ENCODE measurements at places on chromosomes 13 and 19. TPM values are rescaled to one million over a fixed set of nuclear protein-coding genes. Genes with fewer than 3 reads are reported as not detected.
A peak's percentile ranks its signal among the peaks of the same experiment; 100 is the strongest.

DNA sequence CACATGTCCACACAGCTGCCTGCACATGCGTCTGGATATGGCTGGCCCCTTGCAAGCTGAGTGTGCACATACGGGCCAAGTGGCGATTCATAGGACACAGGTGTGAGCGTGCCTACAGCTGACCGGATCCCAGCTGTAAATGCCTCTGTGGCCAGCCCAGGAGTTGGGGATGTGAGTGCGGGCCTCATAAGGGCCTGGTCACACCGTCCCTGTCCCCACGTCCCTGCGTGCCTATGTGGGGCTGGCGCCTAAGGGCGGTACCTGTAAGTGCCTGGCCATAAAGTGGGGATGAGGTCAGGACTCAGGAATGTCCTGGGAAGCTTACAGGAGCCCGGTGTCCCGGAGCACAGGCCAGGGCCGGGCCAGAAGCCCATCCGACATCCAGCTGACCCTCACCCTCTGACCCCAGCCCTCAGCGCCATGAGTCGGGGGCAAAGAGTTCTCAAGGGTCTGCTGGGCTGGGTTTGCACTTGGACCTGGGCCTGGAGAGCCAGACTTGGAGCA is 1.3 kb upstream of the ARHGAP45 start:
- no peak for DNase-seq

The KLK2 gene
- not detected for polyA plus RNA-seq

DNA sequence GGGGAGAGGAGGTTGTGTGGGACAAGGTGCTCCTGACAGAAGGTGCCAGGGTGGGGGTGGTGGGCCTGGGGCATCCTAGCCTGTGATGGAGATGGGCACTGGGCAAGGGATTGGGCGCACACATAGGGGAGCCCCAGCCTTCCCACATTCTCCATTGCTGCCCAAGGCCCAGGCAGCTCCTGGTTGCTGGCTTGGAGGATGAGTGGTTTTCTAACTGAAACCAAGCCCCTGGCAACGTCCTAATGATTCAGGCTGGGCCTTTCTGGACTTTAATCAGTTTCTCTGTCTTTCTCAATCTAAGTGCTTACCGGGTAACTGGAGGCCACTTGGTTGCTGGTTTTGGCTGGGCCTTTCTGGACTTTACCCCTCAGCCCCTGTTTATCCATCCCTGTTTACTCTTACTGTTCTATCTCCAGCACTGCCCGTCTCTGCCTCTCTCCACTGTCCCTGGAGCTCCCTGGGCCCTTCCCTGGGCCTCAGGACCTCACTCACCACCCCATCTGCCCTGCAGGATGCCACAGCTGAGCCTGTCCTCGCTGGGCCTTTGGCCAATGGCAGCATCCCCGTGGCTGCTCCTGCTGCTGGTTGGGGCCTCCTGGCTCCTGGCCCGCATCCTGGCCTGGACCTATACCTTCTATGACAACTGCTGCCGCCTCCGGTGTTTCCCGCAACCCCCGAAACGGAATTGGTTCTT is 354 bp downstream of the CYP4F3 start:
- no peak for DNase-seq

DNA sequence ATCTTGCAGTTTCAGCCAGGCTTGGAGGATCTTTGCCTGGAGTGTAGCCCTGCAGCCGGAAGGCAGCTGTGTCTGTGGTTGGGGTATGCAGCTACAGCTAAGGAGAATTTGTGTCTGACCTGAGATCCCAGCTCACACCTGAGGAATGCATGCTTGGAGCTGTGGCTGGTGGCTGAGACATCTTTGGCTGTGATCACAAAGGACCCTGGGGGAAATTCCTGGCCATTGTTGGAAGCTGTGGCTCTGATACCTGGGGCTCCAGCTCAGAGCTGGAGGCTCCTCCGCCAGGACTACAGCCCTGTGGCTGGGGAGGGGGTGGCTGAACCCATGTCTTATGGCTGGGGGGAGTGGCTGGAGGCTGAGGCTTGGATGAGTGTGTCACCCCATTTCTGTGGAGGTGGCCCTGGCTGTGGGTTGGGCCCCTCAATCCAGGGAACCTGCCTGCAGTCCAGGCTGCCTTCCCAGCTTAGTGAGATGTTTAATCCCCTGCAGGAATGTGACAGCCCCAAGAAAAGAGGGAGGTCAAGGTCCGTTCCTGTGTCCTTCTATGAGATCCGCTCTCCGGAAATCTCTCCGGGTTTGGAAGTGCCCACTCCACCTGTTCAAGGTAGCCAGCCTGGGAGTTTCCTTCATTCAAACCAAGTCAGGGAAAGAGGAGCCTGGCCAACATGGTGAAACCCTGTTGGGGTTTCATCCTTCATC is 27.6 kb downstream of the ARHGEF18 start:
- no peak for DNase-seq

The CLDN10 gene
- polyA plus RNA-seq, result 0.73 TPM

- DNase-seq, result no peak
Observed at GRCh38 chr19:49418511-49418910, 4.7 kb downstream of the PTH2 start.

The GNA15 gene
- polyA plus RNA-seq, result 9.6 TPM

DNA sequence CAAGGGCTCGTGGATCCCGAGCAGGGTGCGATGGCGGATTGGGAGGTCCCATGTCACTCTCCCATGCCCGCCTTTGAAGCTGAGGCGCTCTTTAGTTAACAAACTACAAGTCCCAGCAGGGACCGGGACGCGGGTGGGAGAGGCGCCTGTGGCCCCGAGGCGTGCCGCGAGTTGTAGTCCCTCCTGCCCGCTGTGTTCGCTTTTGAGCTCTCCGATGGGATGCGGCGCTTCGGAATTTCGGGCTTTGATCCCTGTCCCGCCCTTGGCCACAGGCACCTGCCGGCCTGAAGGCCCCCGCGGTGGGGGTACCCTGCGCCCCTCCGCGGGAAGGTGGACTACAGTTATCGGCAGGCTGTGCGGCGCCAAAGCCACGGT is 11.0 kb downstream of the CYTH2 start:
- DNase-seq, result no peak

The GPR12 gene
- polyA plus RNA-seq, result not detected

- DNase-seq, result no peak
Observed at GRCh38 chr19:18297308-18297707, 15.9 kb upstream of the JUND start.

DNA sequence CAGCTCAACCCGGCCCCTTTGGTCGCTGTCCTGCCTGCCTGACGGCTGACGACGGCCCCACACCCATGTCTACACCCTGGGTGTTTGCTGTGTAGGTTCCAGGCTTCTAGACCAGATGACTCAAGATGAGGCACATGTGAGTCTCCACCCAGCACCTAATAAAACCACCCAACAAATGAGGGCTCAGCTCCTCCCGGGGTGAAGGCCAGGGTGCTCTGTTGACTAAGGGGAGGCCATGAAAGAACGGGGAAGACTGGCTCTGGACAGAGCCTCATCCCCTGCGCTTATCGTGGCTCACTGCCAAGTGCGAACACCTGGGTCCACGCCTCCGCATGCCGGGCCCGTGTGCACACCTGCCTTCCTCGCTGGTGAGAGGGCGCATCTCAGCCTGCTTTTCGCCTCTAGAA is 39.6 kb downstream of the COL4A2 start:
- no peak for DNase-seq

The SIGLEC12 gene
- polyA plus RNA-seq, result 0.37 TPM

- no peak for DNase-seq
Observed at GRCh38 chr19:18072335-18072734, 14.4 kb downstream of the IL12RB1 start.

The TARM1 gene
- polyA plus RNA-seq, result not detected

DNA sequence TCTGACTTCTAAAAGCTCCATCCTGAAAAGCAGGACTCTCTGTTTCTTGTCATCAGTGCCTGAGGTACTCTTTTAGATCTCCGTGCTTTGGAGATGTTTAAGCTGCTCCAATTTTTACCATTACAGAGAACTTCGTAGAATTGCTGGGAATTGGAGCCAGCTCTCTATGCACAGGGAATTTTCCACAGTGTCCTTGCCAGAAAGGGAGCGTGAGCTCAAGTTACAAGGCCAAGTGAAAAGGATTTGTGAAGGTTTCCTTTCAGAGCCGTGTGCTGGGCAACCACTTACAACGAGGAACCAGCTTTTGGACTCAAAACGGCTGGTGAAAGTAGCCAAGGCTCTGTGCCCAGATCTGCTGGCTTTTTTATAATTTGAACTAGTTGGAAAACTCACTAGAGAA is 82.6 kb downstream of the NUFIP1 start:
- DNase-seq, result peak; percentile 77

DNA sequence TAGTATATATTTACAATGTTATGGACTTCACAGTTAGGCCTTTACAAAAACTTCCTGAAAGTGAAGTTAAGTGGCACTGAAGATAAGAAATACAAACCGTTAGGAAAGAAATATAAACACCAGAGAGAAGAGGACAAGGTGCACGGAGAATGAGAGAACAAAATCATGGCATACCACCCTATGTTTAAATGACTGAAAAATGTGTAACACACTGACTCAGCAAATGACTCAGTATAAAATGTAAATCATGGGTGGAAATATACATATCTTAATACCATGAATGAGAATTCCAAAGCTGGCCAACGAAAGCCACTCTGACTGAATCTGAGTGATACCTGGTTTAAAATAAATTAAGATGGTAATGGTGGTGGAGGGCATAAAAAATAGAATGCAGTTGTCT is 260.8 kb downstream of the DNAJC15 start:
- DNase-seq, result no peak

The ATXN8OS gene
- polyA plus RNA-seq, result not detected

- DNase-seq, result peak; percentile 7
Observed at GRCh38 chr13:101144808-101145419, 271.4 kb downstream of the NALCN start.

DNA sequence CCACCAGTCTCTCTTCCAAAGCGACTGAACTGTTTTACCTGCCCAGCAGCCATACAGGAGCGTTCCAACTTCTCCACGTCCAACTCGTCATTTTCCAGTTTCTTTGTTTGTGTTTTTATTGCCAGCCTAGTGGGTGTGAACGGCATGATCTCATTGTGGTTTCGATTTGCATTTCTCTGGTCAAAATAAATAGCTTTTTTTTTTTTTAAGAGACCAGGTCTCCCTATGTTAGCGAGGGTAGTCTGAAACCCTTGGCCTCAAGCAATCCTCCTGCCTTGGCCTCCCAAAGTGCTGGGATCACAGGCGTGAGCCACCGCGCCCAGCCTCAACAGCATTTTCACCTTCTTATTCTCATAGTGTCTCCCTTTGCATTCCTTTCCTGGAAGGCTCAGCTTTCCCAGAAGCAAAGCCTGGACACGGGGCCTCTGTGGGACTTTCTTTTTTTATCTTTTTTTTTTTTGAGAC is 4.2 kb upstream of the JSRP1 start:
- no peak for DNase-seq

GRCh38 chr13:35747594-35747993 is 271.1 kb upstream of the MAB21L1 start:
- no peak for DNase-seq

GRCh38 chr19:55188625-55189024 is 8.5 kb upstream of the SYT5 start:
- DNase-seq, result no peak

DNA sequence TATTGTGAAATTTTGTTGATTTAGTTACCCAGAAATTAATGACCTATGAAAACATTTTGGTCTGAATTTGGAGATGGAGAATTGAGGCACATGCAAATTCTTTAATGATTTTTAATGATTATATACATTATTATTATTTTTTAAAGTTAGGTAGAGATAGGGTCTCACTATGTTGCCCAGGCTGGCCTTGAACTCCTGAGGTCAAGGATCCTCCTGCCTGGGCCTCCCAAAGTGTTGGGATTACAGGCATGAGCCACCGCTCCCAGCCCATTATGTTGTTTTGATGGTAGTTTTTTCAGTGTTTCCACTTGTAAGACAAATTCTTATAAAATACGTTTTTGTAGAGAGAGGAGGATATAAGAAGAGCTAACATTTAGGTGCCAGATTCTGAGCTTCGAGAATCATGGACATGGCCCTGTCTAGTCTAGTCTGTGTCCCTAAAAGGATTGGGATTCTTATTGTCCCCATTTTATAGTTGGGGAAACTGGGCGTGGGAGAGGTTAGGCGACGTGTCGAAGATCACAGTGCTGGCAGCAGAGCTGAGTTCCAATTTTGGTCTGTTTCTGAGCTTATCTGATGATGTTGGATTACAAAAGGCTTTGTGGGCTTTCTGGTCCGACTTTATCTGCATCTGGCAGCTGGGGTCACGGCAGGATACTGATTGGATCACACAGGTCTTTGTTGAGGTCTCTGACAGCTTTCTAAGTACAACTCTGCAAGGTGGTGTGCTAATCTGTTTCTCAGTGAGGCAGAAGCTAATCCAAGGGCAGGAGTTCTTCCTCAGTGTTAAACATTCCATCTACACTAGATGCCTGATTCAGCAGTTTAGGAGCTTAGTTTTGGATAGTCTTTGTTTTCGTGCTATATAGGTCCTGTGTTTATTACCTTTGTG is 7.5 kb upstream of the WDR88 start:
- no peak for DNase-seq

The ATP4B gene
- polyA plus RNA-seq, result not detected

DNA sequence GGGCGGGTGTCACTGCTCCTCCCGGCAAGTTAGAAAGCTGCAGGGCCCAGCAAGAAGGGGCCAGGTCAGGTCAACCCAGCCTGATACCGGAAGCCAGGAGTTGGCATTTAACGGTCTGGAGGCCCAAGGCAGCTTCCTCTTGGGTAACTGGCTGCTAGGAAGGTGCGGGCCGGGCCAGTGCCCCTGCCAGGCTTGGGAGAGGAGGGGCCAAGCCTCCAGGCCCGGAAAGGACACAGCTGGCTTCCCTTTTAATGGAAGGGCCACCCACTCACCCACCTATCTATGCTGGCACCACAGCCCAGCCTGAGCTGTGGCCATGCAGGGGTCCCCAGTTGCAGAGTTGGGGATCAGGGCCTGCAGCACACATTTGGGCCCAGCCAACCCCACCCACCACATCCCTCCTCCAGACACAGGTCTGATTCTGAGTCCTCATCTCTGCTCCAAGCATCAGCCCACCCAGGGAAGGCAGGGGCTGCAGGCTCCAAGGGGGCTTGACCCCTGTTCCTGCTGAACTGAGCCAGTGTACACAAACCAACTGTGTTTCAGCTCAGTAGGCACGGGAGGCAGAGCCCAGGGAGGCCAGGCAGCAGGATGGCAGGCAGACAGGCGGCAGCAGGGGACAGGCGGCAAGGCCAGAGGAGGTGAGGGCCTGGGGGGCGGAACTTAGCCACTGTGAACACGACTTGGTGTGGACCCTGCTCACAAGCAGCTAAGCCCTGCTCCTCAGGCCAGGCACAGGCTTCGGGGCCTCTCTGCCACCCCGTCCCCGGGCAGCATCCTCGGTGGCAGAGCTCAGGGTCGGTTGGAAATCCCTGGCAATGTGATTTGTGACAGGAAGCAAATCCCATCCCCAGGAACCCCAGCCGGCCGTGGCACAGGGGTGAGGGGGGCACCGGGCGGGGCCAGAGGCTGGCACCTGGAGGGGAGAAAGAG is 40.8 kb downstream of the ZSWIM4 start:
- no peak for DNase-seq

Measured in urinary bladder (tissue), 4 donors.